ENCODE measurements at places on chromosomes 3 and 15. TPM values are rescaled to one million over a fixed set of nuclear protein-coding genes. Genes with fewer than 3 reads are reported as not detected.

DNA sequence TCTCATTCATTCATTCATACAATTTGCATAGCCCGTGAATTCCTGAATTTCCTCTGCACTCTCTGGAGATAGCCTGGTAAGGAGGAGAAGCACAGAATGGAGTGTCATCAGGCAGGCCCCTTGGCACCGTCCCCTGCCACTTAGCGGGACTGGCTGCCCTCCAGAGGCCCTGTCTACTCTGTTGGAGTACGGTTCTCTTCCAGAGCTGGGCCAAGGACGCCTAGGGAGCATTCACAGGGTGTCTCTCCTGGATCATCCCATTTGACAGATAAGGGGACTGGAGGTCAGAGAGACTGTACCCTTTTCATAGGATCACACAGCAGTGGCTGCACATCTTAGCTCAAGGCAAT is 48.0 kb downstream of the PTH1R start:
- DNase-seq, result no peak
- H3K36me3 ChIP-seq, result peaks cover 29% of the 10 kb centered on the region
- H3K4me3 ChIP-seq, result no peak overlapping the region
- no peak overlapping the region for H3K27ac ChIP-seq

Gene GOLGA6L24
- not detected for total RNA-seq

Gene IQCF5
- total RNA-seq, result not detected

DNA sequence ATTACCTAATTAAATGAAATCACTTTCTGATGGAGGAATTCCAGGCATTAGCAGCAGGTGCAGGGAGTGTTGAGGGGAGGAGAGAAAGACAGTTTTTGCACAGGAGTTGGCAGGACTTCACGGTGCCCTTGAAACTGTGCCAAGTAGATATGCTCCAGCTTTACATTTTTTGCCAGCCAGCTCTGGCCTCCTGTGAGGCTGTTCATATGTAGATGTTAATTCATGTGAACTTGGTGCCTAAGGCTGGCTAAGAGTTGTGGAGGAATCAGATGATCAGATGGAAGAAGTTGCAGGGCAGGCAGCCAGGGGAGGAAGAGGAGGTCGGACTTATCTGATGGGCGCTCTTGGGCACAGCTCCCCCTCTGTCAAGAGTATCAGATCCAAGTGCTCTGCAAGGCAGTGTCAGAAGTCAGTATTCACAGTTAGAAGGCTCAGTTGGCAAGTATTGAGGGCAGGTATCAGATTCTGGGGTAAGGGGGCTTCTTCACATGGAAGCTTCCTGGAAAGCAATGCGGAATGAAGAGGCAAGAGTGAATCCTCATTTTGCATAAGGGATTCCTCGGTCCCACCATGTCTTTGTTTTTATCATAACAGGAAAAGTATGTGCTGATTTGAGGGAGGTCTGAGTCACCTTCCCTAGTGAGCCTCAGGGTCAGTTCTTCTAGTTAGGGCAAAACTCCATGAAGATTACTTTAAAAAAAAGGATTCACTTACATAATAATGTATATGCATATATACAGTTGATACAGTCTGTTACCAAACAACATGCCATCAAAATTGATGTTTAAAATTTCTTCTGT is 172.6 kb upstream of the UMPS start:
- H3K4me3 ChIP-seq, result no peak overlapping the region
- no peaks in the 10 kb centered on the region for H3K36me3 ChIP-seq
- no peaks in the 10 kb centered on the region for H3K27me3 ChIP-seq
- no peak for DNase-seq

GRCh38 chr3:43334976-43335375 is 48.6 kb downstream of the SNRK start:
- no peaks in the 10 kb centered on the region for H3K36me3 ChIP-seq
- H3K4me1 ChIP-seq, result no peaks in the 10 kb centered on the region
- DNase-seq, result no peak
- no peaks in the 10 kb centered on the region for H3K27me3 ChIP-seq

DNA sequence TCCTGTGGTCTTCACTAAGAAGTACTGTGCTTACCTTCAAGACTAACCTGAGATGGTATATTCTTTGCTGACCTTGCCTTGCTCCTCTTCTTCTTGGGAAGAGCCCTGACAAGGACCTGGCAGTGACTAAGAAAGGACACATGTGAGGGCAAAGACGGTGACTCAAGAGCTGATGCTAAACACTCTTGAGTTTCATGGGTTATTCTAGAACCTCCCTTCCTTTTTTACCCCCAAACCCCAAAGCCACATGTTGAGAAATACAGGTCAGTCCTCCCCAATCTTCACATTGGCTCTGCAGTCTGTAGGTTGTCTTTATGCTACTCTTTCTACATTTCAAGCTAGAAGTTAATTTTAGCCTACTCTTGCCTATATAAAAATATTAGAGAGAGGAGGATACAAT is 200.6 kb downstream of the SEMA6D start:
- H3K27me3 ChIP-seq, result no peaks in the 10 kb centered on the region
- no peaks in the 10 kb centered on the region for H3K36me3 ChIP-seq
- no peak for DNase-seq

- H3K27me3 ChIP-seq, result no peaks in the 10 kb centered on the region
- no peak overlapping the region for H3K4me3 ChIP-seq
- no peaks in the 10 kb centered on the region for H3K36me3 ChIP-seq
- peaks cover 2% of the 10 kb centered on the region for H3K4me1 ChIP-seq
- H3K27ac ChIP-seq, result no peak overlapping the region
These were observed 45.1 kb downstream of the ADAMTSL3 start for GRCh38 chr15:83699028-83699427.
